ENCODE measurements at places on chromosomes 16 and 17.

DNA sequence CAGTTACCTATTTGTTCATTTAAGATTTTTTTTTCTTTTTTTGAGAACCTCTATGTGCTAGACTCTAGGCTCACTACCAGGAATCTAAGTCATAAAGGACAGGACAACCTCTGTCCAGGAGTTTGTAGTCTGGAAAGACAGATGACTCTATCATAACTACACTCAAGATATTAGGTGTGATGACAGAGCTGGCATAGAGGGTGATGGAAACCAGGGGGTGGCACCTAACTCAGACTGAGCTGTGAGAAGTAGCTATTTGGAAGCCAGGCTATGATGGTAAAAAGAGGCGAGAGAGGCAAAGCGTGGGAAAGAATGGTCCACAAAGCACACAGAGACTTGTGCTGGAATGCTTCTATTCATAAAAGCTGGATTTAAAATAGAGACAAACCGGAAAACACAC, 372.3 kb downstream of the SEC14L1 start:
- no peak for DNase-seq

GRCh38 chr16:24151482-24151939, 104.6 kb upstream of the CACNG3 start:
- no peak for DNase-seq

GRCh38 chr16:84749815-84750214, 50.0 kb downstream of the USP10 start:
- DNase-seq: no peak

DNA sequence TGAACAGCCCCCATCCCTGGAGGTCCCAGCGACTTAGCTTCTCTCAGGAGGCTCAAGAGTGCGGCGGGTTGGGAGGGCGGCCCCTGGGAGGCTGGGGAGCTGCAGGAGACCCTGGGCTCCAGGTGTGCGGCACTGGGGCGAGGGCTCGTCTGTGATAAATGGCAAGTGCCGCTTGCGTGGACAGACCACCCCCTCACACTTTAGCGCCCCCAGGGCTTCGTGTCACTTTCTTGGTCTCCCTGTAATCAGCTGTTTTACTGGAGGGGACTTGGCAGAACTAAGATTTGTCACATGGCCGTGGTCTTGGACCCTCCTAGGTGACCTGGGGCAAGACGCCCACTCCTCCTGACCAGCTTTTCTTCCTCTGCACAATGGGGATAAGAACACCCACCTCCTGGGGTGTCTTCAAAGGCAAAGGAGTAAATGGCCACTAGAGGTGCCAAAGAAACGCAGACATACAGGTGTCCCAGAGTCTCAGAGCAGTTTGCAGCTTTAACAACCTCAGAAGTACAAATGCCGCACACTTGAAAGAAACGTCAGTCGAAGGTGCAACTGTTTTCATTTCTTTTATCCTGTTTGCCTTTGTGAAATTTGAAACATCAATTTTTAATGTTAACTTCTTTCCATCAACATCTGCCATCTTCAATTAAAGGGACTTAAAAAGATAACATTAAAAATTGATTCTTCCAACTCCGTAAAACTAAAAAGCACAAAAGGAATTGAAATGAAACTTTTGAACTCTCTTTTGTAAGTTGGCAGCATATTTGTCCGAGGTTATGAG, 946 bp downstream of the OSGIN1 start:
- no peak for DNase-seq

- peak; percentile 62 for DNase-seq
These were observed 344.9 kb downstream of the CPPED1 start for GRCh38 chr16:12458591-12459358.

All from activated CD8-positive, alpha-beta memory T cell treated with anti-CD3 and anti-CD28 coated beads for 24 hours (primary cell).